NCI-H1417 (cell line): ENCODE measurements at places on chromosomes 5 and 9.

DNA sequence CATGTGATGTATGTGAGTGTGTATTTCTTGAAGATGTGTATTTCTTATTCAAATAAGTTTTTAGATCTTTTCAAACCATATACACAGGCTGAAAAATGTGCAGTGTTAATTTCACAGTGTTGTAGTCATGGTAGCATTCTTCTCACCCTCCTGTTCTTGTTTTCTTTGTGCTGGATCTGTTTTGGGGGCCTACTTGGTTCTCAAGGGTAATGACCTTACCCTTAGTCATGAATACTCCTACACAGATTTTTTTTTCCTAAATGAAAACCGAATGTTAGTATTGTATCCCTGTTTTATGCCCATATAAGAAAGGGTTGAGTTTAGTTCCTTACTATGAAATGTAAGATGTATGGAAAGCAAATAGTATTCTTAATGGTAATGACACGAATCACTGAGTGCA, 88.0 kb downstream of the SLC44A1 start:
- DNase-seq, result no peak

DNA sequence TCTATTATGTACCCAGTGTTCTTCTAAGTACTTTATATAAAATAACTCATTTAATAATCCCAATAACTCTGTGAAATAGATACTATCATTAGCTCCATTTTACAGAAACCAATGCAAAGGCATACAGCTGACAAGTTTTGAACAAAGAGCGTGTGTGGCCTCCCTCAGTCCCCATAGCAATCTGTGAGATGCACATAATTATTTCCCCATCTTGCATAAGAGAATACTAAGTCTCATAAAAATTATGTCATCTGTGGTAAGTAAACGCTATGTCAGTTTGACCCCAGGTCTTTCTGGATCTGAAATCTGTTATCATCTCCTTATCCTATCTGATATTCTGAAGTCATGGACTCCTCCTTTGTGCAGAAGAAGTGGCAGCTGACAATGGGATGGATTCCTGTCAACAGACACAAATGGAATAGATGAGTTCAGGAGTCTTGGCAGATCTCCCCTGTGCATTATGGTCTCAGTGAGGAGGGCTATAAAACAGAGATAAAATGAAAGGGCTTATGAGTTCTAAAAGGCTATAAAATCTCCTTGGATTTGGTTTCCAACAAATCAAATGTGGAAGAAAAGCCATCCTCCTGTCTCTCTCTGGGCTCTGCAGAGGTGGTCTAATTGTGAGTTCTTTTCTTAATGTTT, 162.5 kb upstream of the TLE4 start:
- no peak for DNase-seq

- DNase-seq, result no peak
Measured at GRCh38 chr9:132440735-132441134, 30.7 kb downstream of the CFAP77 start.

GRCh38 chr5:86869268-86869667, 251.5 kb downstream of the COX7C start:
- no peak for DNase-seq

GRCh38 chr5:143426437-143426991, 23.0 kb upstream of the NR3C1 start:
- no peak for DNase-seq

GRCh38 chr9:107208121-107208520, 75.0 kb upstream of the RAD23B start:
- no peak for DNase-seq

GRCh38 chr9:85212887-85213286, 528.9 kb downstream of the AGTPBP1 start:
- DNase-seq, result peak; percentile 73

GRCh38 chr5:22852807-22853660, at the start of gene CDH12:
Gene CDH12, minus strand, starts transcription at chr5:22853344.
- peak; percentile 96 for DNase-seq

DNA sequence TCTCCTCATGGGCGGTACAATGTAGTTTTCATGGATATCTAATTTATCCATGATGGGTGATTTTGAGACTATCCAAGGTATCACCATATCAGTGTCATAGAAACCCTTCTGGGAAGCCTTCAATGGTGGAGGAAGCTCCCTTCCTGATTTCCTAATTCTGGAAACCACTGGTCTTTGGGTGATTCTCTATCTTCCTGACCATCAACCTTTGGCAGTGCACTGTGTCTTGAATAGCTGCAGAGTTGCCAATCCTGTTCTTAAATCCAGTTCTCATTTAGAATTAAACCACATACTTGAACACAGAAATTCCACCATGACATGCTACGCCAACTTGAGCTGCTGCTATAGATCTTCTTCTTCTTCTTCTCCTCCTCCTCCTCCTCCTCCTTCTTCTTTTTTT, 161.7 kb upstream of the KLF9 start:
- no peak for DNase-seq

- DNase-seq, result no peak
Measured at GRCh38 chr5:127428748-127429147, 88.7 kb upstream of the PRRC1 start.

- DNase-seq, result peak; percentile 24
Measured at GRCh38 chr5:144028636-144029035, 141.8 kb downstream of the YIPF5 start.

- DNase-seq, result peak; percentile 38
Measured at GRCh38 chr9:115022760-115023434, 92.5 kb upstream of the TNFSF8 start.

GRCh38 chr9:128412120-128412790, 8.4 kb upstream of the CERCAM start:
- DNase-seq, result peak; percentile 80

DNA sequence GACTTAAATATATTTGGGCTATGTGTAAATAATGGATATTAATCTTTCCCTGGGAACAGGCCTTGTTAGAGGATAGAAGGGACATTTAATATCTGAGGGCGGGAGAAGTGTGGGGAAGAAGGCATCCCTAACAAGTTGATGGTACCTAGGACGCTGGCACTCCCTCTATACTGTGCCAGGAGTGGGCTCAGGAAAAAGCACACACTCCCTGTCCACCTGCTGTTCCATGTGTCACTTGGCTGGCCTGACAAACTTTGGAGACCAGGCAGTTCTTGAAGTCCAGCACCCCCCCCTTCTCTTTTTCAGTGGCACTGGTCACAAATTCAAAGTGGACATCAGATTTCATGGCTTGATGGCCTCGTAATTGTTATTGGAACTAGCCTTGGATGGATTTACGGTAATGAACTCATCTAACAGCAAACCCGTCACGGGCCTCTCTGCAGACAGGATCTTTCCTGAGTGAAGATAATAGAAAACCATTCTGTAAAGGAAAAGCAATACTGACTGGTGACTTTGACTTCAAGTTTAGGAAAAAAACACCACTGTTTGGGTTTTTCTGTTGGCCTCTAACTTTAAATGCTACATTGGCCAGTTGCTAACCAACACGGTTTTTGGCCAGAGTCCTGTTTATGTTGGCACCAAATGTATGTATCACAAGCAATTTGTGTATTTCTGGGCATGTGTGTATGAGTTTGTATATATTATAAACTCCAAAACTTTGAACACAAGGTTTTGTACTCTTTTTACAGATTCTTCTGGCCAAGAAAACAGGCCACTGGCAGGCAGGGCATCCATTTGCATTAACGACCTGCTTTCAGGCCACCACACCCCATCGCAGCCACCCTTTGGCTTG, 552.6 kb downstream of the CCDC171 start:
- no peak for DNase-seq

GRCh38 chr9:21841133-21841532, 38.7 kb downstream of the MTAP start:
- no peak for DNase-seq

- no peak for DNase-seq
Measured at GRCh38 chr5:39523821-39524220, 99.0 kb upstream of the DAB2 start.

DNA sequence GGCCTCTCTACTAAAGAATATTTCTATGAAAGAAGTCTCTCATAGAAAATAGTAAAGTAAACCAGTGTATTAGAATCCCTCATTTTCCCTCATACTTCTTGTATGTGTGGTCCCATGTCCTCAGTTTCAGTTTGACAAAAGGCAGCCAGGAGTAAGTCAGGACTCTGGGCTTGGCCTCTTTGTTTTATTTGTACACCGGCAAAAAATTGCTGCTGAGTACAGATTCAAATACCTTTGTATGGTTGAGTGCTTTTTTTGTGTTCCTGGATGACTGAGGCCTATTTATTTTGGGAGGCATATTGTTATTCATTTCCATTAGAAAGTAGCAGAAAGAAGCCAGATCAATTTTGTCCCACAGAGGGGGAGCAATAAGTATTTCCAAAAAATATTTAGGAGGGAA, 47.3 kb upstream of the CEP78 start:
- no peak for DNase-seq

DNA sequence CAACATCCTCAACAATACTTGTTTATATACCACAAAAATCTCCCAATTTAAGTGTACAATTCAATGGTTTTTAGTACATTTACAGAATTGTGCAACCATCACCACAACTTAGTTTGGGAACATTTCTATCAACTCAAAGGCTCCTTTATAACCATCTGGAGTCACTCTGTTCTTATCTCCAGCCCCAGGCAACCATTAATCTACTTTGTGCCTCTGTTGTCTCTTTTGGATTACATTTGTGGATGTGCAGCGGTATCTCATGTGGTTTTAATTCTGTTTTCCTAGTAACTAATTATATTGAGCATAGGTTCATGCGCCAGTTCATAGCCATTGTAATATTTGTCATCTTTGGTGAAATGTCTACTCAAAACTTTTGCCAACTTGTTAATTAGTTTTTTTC, 14.4 kb downstream of the ADAMTS19 start:
- DNase-seq, result no peak

DNA sequence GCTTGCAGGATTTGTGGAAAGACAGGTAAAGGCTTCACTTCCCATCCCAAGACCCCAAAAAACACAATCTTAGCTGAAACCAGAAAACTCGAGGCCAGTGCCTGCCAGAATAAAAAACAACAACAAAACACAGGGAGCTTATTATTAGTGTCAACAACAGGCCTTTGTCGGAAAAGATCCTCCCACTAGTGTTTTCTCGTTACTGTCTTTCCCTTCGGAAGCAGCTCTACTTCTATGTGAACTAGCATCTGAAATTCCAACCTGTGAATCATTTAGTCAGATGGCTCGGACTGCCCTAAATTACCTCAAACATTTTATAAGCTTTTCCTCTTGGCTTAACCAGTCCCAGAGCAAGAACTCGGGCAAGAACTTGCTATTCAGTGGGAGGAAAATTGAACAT, 122.2 kb upstream of the GNA14 start:
- no peak for DNase-seq

DNA sequence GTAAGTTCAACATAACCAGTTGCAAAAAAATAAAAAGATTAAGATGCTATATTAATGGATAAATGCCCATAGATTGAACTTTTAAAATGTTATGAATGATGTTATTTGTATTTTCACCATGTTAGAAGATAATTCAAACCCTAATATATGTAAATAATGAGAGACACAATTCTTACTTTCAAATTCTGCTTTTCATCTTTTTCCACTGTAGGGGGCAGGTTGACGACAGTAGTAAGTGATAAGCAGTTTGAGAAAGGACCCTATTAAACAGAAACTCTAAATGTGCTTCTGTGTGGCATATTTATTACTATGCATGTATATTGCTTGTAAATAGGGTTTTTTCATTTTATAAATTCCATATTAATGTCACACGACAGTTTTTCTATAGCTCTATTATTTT, 591.1 kb downstream of the SEMA5A start:
- no peak for DNase-seq

DNA sequence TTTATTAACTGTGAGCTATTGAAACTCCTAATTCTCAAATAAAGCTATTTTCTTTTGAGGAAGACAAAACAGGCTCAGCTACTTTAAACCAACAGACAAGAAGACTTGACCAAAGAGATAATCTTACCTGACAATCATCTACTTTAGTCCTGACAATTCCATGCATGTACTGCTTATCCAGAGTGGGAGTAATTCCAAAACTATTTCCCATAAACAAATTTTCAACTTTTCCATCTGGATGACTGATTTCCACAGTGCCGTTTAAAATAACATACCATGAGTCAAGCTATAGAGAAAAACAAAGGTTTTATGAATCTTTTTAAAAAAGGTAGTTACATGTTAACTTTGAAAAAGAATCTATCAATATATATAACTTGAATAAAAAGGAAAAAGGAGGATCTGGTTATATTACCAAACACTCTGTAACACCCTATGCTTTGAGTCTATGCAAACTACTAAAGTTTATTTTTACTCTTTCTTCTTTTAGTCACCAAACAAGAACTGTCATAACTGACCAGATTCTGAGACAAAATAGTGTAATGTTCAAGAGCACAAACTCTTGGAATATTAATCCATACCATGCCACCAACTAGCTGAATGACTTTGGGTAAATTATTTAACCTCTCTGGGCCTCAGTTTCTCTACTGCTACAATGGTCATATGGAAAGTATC, 129.7 kb downstream of the RAPGEF6 start:
- no peak for DNase-seq

DNA sequence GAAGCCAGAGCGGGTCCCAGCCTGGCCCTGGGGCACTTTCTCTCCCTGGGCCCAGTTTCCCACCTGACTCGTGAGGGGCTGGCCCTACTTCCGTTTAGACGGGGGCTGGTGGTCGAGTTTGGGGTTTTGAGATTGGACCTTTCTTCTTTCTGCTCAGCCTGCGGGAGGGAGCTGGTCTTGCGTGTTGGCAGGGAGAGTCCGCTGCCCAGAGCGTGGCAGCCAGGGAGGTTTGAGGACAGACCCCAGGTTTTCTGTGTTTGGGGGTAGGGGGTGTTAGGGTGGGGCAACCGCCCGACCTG, 6.0 kb upstream of the PITX1 start:
- DNase-seq, result no peak

GRCh38 chr5:51599587-51599986, 216.3 kb downstream of the ISL1 start:
- peak; percentile 11 for DNase-seq

- no peak for DNase-seq
Measured at GRCh38 chr9:85248514-85249312, 493.0 kb downstream of the AGTPBP1 start.

GRCh38 chr9:100377015-100377414, 24.3 kb upstream of the TEX10 start:
- no peak for DNase-seq
